ENCODE measurements at places on chromosomes 12 and 14. TPM values are rescaled to one million over a fixed set of nuclear protein-coding genes. Genes with fewer than 3 reads are reported as not detected.

The SLC38A2 gene
- total RNA-seq: 158 TPM

The JDP2 gene
- 56.7 TPM for total RNA-seq

DNA sequence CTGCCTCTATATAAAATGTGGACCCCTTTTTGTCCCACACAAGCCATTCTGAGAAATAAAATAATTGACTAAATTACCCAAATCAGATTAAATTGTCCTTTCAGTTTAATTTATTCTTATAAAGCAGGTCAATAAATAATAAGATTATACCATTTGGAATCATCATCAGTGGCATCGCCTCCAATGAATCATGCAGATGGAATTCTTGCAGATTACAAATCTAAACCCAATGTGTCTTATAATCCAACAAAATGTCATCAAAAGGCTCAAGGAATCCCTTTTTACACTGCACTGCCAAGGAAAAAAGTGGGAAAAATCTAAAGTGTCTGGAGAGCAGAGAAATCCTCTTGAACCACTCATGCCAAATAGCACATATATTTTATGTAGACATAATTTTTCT, 138.2 kb upstream of the TSPAN8 start:
- DNase-seq: no peak

GRCh38 chr12:64229240-64229639, 7.1 kb upstream of the KICS2 start:
- DNase-seq: no peak

GRCh38 chr14:72443256-72443655, 450.6 kb downstream of the DPF3 start:
- DNase-seq: no peak

GRCh38 chr12:109310247-109311125, 1.4 kb upstream of the FOXN4 start:
- no peak for DNase-seq

GRCh38 chr12:71456316-71456715, 16.7 kb downstream of the LGR5 start:
- no peak for DNase-seq

The CEBPE gene
- total RNA-seq: not detected

The KRT8 gene
- 2,452 TPM for total RNA-seq

GRCh38 chr12:117724543-117724942, 244.2 kb downstream of the KSR2 start:
- DNase-seq: no peak

All from Peyer's patch (tissue), 4 donors.